CD4-positive, alpha-beta T cell treated with Interleukin-1 beta for 1 hour (primary cell): ENCODE measurements at places on chromosomes 7 and 10.

DNA sequence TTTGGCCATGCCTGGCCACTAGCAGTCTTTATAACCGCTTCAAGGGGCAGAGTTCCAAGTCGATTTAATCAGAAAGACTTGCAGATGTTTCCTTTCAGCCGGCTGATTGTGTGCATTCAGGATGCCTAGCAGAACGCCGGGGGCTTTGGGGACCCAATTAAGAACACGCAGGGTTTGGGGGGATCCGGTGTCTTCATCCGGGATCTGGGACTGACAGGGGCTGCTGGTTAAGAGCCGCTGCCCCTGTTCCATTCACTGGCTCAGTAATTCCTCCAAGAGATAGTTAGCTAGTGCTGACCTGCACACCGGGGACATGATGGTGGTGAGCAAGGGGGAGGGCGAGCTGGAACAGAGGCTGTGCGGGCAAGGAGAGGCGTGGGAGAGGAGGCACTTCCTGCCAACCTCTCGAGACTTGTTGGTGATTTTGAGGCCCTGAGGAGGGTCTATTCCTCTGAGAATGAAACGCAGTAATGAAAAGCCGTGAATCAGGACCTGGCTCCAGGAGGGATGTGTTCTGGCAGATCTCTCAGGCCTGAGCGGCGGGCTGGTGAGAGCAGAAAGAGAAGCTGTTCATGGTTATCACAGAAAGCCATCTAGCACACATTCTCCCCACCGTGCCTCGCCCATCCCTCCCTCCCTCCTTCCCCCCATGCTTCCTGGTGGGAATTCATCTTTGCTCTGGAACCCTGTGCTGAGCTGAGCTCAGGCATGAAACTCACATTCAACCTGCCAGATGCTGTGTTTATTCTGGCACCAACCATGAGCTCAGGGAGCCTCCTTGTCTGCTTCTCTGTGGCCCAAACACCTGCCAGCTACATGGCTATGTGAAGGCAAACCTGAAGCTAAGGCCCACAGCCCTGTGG is 152.0 kb downstream of the CCDC3 start:
- DNase-seq: no peak

- DNase-seq: no peak
Measured at GRCh38 chr7:154884348-154884920, 118.5 kb downstream of the PAXIP1 start.

DNA sequence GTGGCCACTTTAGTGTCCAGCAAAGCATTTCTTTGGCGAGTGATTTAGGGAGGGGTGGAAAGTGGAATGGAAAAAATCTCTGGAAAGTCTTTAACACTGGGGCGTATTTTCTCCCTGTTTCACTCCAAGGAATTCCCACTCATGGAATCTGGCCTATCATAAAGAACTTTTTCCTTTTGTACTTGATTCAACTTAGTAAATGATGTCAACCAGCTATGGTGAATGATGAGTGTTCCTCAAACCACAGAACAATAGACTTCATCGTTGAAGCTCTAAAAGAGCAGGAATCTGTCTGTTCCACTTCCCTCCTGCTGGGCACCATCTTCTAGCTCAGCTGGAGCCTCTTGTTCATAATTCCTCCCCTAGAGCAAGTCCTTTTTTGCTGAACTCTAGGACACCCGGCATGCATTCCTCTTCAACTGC is 66.5 kb downstream of the EPDR1 start:
- no peak for DNase-seq

- no peak for DNase-seq
Measured at GRCh38 chr7:101377189-101377736, 14.6 kb downstream of the COL26A1 start.

- no peak for DNase-seq
Measured at GRCh38 chr7:39811161-39811614, 138.9 kb upstream of the CDK13 start.

DNA sequence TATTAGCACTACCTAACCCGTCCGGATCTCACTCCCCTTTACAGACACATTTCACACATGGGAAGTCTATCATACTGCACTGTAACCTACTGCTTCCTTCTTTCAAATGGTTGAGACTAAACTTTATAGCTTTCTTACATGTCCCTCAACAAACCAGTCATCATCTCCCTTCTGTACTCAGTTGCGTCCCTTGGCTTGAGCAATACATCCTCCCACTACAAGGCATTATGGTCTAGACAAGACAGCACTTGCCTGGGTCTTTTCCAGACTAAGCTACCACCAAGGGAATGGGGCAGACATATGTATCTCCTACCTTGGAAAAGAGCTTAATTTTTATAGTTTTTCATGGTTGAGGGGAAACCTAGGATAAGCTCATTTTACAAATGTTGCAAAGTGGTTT is 575.2 kb downstream of the KCNMA1 start:
- no peak for DNase-seq

DNA sequence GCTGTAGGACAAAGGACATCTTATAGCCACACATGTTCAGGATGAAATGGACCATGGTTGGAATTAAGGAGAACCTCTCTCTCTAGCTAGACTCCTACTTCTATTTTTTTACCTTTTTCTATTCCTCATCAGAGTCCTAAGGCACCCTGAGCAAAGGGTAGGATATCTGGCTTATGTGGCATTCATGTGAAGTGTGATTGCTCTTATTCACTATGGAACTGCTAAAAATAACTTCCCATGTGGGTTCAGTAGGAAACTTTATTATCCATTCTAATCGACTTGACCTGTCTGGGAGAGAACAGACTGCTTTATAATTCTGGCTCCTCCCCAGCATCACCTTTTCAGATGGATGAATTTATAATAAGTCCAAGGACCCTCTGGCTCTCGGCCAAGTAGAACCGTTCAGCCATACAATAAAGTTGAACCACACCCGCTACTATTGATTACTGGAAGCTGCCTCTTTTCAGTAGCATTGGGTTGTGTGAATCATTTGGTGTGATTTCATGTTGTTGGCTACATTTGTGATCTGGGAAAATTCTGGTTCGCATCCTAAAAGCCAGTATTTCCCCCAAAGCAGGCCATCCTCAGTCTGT is 117.5 kb downstream of the NRF1 start:
- no peak for DNase-seq

- DNase-seq: no peak
Measured at GRCh38 chr10:119245272-119245671, 37.9 kb downstream of the GRK5 start.

DNA sequence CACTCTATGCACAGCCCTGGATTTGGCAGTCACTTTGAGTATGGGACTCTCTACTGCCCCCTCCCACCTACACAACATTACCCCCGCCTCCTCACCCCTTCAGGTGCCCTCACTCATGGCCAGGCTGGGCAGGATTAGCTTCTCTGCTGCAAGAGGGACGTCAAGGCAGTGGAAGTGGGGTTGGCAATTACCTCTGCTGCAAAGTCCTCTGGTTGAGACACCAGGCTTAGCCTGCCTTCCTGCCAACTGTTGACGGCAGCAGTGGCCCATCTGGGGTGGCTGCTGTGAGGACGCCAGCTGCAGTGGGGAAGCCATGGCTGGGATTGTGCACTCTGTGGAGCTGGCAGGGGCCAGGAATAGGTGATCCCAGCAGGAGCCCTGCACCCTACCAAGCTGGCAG is 26.7 kb downstream of the SVIL start:
- DNase-seq: no peak
